ENCODE measurements at places on chromosomes 3 and 15.

DNA sequence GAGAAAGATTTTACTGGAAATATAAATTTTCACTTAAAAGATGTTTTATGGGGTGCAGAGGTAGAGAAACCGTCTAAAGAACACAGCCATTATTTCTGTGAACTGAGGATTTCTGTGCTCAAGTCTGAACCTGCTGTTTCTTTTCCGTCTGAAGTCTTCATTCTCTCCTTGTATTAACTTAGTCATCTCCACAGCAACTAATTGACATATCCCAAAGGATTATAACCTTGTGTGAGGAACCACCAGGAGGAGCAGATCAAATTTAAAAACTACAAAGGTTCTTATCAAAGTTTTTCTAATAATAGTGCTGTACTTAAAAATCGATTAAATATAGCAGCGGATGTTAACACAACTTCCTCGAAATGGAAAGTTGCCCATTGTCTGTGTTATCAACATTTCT is 31.1 kb upstream of the ICE2 start:
- DNase-seq: no peak

DNA sequence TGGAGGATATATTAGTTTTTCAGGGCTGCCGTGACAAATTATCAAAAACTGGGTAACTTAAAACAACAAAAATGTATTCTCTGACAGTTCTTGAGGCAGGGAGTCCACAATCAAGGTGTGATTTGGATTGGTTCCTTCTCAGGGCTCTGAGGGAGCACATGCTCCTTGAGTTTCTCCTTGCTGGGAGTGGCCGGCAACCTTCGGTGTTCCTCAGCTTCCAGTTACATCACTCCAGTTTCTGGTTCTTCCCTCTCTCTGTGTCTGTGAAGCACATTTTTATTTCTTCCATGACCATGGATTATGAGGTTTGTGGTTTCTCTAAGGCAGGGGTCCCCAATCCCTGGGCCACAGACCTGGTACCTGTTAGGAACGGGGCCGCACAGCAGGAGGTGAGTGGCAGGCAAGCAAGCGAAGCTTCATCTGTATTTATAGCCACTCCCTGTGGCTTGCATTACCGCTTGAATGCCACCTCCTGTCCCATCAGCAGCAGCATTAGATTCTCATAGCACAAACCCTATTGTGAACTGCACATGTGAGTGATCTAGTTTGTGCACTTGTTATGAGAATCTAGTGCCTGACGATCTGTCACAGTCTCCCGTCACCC is 24.3 kb downstream of the LRRC28 start:
- DNase-seq: no peak

DNA sequence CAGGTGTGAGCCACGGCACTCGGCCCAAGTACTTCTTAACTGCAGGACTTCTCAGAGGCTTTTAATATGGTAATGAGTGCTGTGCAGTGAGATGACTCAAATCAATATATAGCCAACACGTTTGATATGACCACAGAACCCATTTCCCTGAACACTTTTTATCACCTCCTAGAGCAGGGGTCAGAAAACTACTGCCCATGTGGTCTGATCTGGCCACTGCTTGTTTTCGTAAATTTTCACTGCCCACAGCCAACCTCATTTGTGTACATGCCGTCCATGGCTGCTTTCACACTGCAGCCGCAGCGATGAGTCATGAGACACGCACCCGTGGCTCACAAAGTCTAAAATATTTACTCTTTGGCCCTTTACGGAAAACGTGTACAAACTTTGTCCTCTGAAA is 179.2 kb downstream of the RORA start:
- peak; percentile 36 for DNase-seq

- no peak for DNase-seq
Measured at GRCh38 chr15:100765467-100766241, 114.0 kb upstream of the ALDH1A3 start.

DNA sequence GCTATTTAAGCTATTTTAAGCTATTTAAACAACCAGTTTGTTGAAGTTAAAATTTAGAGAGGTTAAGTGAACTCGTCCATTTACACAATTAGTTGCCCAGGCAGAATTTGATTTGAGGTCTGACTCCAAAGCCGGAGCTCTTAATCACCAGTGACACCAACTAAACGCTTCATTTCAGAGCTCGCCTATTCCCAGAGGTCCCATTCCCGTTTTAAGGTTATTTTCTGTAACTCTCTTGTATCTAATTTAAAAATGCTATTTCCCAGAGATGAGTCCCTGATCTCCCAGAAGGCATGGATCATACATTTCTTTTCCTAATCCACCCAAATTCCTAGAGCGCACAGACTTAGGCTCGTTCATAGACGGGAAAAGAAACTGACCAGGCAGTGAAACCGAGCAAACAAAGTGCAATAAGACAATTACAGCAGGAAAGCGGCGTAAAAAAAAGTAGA is 904 bp upstream of the MCTP2 start:
- no peak for DNase-seq

GRCh38 chr3:71262364-71263265 is 320.9 kb downstream of the FOXP1 start:
- no peak for DNase-seq

- DNase-seq: no peak
Measured at GRCh38 chr3:49498648-49499047, 28.6 kb downstream of the DAG1 start.
